ENCODE measurements at places on chromosomes 3 and 15.

- peak; percentile 23 for DNase-seq
These were observed at the start of gene BNC1 for GRCh38 chr15:83284559-83285283. Gene BNC1, minus strand, starts transcription at chr15:83284664. Its CDS starts 36 bp downstream, at chr15:83284628.

DNA sequence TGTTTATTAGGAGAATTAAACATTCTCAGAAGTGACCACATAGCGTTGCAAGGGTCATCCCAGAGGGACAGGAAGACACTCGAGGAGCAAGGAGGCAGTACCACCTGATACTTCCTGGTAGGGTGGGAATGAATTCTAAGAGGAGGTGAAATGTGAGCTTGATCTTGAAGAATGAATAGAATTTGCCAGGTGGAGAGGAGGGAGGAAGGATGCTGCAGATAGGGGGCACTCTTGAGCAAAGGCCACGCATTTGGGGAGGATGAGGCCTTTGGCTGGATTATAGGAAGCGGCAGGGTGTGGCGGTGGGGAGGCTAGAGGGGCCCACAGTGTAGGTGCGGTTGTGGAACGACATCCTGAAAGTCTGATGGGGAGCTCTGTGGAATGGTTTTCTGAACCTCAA is 33.5 kb downstream of the CHCHD6 start:
- no peak for DNase-seq

GRCh38 chr3:59800481-59800880 is 750.7 kb upstream of the CFAP20DC start:
- DNase-seq: no peak

- no peak for DNase-seq
These were observed 27.8 kb upstream of the LYZL4 start for GRCh38 chr3:42438193-42438592.

- DNase-seq: peak; percentile 51
These were observed 30.4 kb downstream of the ACKR2 start for GRCh38 chr3:42839616-42840015.

GRCh38 chr3:81968658-81969057 is 207.2 kb upstream of the GBE1 start:
- DNase-seq: peak; percentile 65

DNA sequence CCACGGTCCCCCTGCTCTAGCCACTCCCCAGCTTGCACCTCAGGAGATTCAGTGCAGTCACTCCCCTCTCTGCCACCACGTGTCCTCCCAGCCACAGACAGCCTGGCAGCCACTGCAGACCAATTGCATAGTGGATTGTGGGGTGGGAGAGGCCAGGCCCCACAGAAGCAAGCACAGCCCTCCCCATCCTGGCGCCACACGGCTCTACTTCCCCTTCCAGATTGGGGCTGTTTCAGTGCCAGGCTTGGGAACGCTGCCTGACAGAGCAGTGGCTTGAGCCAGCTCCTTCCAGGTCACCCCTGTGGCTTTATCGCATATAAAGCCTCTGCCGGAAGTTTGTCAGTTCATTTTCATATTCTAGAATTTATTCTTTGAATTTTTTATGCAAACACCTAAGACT is 90.7 kb downstream of the TMEM266 start:
- DNase-seq: no peak

DNA sequence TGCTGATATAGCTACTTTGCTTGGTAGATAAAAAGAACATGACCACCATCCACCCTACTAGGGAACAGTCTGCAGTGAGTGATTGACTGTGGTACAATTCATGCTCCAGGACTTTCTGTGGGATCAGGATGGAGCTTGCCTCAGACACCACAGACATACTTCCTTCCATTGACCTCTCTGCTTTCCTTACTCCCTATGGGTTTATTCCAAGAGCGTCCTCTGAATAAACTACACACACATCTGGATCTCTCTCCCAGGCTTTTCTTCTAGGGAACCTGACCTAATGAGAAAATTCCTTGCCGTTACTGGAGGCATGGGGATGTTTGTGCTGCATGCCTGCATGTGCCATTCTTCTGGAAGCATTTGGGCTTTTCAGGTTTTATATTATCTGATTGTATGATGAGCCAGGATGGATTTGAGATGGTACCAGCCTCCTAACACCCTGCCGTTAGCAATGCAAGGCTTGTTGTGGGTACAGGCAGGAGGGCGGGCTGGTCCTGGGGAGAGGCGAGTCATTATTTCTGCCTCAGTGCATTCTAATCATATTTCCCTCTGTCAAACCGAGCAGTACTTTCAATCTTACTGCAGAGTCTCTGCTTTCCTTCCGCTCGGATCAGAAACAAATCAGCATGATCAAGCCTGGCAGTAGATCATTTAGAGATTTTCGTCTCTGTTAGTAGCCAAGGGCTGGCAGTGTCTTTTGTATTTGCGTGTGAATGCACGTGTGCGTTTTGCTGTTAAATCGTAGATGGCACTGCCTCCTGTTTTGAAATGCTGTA is 279.2 kb downstream of the PDCD6IP start:
- no peak for DNase-seq
